ENCODE measurements at places on chromosomes 3 and 15. TPM values are rescaled to one million over a fixed set of nuclear protein-coding genes. Genes with fewer than 3 reads are reported as not detected.

- DNase-seq: no peak
These were observed 2.6 kb upstream of the HHATL start for GRCh38 chr3:42705058-42705767.

DNA sequence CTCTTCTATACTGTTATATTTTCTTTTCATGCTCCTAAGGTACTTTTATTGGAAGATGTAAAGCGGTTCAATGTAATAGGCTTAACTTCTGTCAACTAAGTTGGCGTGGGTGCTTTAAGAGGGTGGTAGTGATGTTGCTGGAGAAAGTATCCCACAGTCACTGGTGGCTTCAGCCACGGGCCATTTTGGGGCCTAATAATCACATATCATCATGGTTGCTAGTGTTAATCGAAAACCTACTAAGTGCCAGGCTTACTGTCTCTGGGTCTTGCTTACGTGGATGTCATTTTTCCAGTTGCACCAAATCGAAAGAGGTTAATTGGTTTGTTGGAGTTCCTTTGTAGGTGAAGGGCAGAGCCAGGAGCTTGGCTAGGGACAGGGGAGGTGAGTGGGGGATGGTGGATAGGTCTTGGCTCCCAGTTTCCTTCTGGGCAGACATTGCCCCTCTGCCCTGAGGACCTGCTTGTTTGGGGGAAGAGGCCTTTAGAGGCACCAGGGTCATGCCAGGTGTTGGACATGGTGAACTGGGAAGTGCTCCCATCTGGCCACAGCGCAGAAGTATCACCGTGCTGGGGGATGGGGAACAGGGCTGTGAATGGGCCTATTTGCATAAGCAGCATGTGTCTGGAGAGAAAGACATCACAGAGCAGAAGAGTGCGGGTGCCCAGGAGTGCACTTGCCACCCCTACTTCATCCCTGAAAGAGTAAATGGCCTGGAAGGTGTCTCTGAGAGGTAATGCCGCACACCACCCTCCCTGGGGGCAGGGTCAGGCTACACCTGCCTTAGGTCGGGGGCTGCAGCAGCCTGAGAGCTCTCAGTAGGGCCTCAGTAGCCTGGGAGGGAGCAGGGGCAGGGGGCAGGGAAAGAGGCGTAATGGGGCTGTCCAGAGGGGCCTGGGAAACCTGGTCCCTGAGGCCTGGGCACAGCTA is 62.4 kb upstream of the POLG start:
- no peak for DNase-seq

DNA sequence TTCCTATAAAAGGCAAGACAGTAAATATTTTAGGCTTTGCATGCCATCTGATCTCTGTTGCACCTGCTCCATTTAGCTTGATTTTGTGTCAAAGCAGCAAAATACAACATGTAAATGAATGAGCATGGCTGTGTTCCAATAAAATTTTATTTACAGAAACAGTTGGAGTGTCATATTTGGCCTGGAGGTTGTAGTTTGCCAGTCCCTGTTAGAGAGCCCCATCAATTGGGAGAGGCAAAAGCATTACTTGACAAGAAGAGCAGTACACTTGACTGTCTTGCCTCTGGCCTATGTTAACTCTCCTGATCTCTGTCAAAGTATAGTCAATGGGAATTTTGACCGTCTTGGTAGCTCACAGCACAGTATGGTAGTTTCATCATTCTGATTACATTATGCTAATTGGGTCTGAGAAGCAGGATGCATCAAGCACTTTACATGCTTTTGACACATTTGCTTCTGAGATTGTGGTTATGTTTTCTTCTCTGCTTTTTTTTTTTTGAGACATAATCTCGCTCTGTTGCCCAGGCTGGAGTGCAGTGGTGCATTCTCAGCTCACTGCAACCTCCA is 35.4 kb downstream of the SLC28A2 start:
- no peak for DNase-seq

DNA sequence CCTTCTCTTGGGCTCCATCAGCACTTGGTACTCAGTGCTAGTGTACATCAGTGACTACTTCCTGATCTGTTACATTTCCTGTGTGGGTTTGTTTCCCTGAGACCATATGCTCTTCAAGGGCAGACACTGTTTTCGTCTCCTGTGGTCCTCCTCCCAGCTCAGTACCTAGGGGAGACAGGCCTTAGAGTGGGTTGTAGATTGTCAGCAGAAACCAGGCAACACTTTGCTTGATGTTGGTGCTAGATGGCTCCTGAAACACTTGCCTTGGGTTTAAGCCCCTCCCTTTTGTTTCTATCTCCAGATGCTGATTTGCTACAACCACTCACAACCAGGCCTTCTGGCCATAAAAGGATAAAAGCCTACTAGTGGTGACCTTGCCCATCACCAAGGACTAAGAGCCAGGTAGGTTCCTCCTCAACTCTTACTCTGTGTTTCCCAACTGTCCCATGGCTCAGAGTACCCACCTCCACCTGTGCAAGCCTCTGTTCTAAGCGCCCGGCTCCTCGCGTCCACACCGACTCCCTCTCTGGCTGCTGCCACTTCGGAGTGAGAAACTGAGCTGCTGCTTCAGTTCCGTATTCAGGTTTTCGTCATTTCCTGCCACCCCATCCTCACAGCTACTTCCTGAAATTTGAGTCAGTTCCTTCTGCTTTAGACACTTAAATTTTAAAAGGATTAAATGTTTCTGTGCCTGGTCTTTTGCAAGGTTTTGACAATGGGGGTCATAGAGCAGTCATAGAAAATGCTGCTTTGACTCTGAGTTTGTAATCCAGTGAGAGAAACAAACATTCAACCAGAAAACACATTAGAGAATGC is at the start of gene HCLS1:
TSS of gene HCLS1 (minus strand) at position 548 of the 816 bp plus-strand sequence. CDS start 2,556 bp downstream, outside the sequence.
- no peak for DNase-seq

Gene ROBO2
- total RNA-seq: 1.4 TPM

- DNase-seq: no peak
These were observed 6.7 kb downstream of the CA12 start for GRCh38 chr15:63374686-63375520.

Gene SAMD7
- not detected for total RNA-seq
